NCI-H510A (cell line): ENCODE measurements at places on chromosomes 7 and 10.

DNA sequence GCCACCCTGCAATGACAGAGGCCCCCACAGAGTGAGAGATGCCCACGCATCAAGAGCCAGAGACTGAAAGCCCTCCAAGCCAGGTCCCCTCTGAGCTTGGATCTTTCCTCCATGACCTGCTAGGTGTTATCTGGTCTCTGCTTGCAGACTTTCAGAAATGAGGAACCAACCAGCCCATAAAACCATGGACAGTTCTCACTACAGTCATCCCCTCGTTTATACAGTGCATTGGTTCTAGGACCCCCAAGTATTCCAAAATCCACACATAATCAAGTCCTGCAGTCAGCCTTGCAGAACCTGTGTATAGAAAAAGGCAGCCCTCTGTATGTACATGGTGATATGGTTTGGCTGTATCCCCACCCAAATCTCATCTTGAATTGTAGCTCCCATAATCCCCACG, 23.1 kb downstream of the NPFFR1 start:
- DNase-seq, result no peak

DNA sequence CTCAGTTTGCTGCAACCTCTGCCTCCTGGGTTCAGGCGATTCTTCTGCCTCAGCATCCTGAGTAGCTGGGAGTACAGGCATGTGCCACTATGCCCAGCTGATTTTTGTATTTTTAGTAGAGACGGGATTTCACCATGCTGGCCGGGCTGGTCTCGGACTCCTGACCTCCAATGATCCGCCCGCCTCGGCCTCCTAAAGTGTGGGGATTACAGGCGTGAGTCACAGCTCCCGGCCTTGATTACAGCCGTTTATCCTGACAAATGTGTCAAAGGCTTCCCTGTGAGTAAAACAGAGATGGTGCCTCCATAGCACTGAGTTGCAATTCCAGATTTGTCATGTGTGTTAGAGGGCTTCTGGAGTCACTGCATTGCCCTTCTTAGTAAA, 273.7 kb downstream of the CCDC3 start:
- DNase-seq, result no peak

- DNase-seq, result no peak
Measured at GRCh38 chr10:80160361-80161320, 28.1 kb downstream of the PLAC9 start.

GRCh38 chr7:151415375-151416105, 5.7 kb upstream of the WDR86 start:
- DNase-seq, result no peak

DNA sequence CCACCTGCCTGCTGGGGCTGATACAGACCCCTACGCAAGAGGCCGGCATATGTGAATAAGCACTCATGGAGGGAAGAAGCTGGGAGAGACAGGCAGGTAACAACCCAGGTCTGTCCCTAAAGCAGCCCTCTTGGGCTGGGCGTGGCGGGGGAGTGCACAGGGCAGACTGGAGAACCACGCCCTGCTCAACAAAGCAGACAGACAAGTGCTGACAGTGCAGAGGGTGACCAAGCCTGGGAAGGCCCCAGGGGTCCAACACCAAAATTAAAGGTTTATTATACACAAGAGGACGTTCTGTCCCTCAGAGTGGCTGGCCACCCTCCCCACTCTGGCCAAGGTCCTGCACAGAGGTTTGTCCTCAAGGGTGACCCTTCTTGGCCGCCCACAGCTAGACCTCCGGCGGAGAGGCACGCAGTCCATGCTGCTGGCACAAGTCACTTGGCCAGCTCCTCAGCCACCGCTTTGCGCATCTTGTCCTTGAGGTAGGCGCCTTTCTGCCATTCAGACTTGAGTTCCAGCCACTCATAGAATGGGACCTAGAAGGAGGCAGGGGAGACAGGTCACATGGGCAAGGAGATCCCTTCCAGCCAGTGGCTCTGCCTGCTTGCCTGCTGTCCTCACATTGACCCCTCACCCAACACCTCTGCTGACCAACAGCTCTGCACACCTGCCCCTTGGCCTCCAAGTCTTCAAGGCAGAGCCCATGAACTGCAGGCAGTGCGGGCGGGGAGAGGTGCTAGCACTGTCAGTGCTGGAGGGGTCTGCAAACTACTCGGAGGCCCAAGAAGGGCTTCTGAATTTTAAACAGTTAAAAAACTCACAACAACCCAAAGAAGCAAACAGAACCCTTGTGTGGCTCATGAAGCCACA, 11.4 kb upstream of the NACAD start:
- no peak for DNase-seq

- DNase-seq, result no peak
Measured at GRCh38 chr10:35017608-35018007, 72.5 kb downstream of the CUL2 start.

DNA sequence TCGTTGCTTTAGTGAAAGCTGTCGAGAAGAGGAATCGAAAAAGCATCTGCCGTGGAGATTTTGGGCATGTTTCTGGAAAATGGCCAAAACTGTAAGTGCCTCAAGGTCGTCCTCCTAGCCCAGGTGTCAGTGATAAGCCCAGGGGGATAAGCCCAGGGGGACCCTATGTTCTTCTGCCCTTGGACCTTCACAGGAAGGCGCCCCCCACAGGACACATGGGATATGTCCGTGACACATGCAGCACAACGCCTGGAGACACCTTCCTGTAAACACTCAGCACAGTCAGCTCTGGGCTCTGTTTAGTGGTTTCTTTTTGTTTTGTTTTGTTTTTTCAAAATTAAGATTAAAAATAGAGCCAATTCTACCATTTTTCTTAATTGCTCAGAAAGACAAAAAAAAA, 272.7 kb downstream of the KLF6 start:
- DNase-seq, result no peak

- DNase-seq, result no peak
Measured at GRCh38 chr7:111067251-111067650, 23.7 kb upstream of the LRRN3 start.

DNA sequence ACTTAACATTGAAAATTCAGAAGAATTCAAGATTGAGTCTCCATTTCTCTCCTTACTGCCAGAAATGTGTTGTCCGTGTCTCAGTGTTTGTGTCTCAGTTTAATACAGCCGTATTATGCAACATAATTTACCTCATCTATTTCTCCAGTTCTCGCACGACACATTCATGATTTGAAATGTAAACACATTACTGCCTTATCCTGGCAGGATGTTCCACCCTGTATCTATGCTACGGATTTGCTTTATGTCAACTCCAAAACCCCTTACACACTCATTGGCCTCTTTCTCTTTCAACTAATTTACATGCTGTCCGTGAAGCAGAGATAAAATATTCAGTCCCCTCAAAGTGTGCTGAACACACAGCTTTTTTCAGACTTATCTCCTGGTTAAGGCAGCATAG, 653.7 kb upstream of the SEMA3D start:
- DNase-seq, result no peak

DNA sequence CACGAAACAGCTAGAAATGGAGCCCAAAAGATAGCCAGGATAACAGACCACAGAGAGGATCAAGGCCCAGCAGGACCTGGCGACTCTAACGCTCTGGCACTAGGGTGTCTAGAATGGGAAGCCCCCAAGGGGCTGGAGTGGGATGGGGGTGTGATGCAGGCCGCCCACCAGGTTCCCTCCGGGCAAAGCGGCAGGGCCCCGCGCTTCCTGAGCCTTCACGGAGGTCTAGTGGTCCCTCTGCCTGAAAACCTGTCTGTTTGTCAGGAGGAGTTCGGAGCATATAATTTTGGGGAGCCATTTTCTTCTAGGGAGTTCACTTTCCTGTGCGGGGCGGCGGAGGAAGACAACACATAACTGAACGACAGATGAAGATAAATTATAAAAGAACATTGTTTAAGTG, 48.2 kb upstream of the FXYD4 start:
- DNase-seq, result no peak

DNA sequence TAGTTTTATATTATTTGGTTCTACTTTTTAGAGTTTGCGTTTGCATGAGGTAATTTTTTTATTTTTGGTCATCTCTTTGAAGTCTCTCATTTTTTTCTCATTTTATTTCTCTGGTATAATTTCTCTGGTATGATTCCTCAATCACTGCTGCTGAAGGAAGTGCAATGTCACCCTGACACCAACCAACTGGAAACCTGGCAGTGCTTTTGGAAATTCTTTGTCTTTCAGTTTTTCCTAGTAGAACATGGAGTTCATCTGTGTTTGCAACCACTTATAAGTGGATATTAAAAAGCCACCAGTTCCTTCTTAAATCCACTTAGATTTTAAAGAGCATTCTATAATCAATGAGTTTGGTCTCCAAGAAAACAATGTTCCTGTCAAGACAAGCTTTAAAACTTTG, 291.8 kb downstream of the PRKG1 start:
- no peak for DNase-seq

DNA sequence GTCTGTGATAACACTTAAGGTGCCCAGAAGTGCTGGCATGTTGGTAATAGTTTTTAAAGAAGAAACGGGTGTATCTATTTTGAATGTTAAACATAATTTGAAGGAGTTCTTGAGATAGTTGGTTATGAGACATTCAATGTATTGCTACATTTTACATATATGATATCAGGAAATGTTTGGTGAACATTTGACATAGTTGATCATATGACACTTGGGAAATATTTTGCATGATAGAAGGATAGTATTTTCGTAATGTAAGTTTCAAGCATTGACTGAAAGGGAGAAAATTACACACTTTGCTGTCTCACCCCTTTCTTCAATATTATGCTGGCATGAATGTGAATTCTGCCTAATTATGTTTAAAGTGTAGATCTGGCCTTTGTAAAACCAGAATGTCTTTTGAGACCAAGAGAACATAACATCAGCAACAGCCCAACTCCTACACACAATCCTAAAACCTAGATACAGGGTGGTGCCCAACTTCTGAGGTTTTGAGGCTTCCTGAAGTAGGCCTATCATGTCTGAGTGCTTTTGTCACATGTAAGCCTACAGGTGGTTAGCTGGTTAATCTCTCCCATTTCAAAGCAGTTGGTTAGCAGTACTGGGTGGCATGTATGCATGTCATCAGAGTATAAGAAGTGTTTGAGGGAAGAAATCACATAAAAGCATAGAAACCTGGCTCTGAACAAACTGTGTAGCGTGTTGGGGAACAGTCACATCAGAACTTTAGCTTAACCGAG, 2.1 kb downstream of the ADD3 start:
- DNase-seq, result no peak

DNA sequence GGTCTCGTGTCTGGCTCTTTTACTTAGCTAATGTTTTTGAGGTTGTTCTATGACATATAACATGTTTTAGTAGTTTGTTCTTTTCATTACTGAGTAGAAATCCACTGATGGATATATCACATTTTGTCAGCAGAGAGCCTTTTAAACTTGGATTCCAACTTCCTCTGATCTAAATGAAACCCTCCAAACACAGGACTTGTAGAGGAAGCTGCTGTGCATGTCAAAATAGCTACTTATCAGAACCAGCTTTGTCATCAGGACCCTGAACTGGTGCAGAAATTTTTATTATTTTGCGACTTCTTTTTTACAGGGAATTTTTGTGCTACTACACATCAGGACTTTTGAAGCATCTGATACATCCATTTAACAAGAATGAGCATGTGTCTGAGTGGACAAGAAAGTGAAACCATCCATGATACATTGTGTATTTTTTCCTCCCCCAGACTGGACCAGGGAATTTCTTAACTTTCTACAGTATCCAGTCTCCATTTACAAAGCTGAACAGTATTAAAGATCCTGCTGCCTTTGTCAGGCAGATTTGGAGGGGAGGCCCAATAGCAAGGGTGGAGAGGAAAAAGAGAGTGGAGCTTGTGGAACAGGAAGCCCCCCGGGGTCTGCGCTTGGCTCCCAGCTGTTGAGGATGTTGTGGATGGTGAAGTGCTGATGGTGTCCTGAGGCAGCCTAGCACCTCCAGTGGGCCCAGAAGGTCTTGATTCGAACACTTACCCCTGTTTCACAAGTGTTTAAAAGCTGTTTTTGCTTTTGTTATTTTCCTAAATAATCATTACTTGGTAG, 29.3 kb upstream of the MTPAP start:
- no peak for DNase-seq

GRCh38 chr10:70341016-70341415, 41.4 kb downstream of the LRRC20 start:
- DNase-seq, result no peak

- DNase-seq, result no peak
Measured at GRCh38 chr10:91799612-91799975, 1.4 kb downstream of the TNKS2 start.

GRCh38 chr10:100728928-100729861, 16.2 kb upstream of the PAX2 start:
- no peak for DNase-seq

DNA sequence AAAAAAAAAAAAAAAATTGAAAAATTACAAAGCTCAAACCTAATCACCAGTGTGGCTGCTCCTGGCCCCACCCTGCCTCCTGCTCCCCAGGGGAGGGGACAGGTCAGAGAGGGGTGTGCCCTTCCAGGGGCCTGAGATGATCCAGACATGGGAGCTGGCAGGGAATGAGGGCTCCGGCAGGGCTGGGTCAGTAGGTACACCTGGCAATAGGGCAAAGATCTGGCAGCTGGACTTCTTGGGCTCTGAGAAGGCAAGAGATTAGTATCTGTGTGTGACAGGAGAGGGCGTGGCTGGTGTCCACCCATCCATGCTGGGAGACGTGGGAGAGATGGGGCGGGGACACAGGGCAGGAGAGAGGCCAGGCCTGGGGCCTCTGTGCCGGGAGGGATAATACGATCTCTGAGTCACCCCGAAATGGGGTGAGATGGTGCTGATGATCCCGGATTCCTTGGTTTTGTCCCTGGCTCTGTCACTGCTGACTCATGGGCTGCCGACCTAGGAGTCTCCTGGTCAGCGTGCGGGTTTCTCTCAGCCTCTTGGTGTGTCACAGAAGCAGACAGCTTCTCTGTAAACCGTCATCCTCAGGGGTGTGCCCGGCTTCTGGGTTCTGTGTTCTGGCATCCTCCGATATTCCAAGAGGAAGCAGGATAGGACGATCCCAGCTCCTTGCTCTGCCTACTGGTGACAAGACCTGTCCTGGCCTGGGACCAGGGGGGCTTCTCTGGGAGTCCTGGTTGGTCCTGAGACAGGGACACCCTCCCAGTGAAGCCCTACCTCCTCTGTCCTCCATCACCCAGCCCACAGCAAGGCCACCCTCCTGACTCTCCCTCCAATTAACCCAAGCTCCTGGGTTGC, 8.2 kb upstream of the CLDN4 start:
- peak; percentile 76 for DNase-seq

DNA sequence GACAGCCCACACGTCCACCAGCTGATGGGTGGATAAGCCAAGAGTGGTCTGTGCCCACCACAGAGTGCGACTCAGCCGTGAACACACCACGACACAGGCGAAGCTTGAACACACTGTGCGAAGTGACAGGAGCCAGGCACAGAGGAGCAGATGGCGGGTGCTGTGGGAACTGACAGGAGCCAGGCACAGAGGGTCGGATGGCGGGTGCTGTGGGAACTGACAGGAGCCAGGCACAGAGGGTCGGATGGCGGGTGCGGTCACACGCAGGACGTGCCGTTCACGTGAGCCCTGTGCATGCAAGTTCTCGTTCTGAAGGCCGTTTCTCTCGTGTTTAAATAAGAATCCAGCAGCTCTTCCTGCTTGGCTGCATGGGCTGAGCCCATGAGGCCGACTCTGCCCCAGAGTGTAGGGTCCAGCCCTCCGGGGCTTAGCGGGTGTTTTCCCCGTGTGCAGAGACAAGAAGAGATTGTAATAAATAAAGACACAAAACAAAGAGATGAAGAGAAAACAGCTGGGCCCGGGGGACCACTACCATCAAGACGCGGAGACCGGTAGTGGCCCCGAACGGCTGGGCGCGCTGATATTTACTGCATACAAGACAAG, 5.9 kb upstream of the ADAP1 start:
- no peak for DNase-seq

GRCh38 chr7:54944179-54944578, 74.6 kb upstream of the EGFR start:
- no peak for DNase-seq

- peak; percentile 89 for DNase-seq
Measured at GRCh38 chr10:78458983-78459638, 425.4 kb downstream of the RPS24 start.

- no peak for DNase-seq
Measured at GRCh38 chr10:3745521-3745920, 39.5 kb downstream of the KLF6 start.
